ENCODE measurements at places on chromosomes 2 and 18. TPM values are rescaled to one million over a fixed set of nuclear protein-coding genes. Genes with fewer than 3 reads are reported as not detected.

Gene KCNF1
- total RNA-seq, result 7.7 TPM

Gene RBM44
- 1.3 TPM for total RNA-seq

Gene GDF7
- total RNA-seq, result not detected

Gene MPP4
- 0.25 TPM for total RNA-seq

Gene ZDBF2
- 47.5 TPM for total RNA-seq

- no peak for DNase-seq
These were observed 103.0 kb upstream of the AGAP1 start for GRCh38 chr2:235390816-235391194.

DNA sequence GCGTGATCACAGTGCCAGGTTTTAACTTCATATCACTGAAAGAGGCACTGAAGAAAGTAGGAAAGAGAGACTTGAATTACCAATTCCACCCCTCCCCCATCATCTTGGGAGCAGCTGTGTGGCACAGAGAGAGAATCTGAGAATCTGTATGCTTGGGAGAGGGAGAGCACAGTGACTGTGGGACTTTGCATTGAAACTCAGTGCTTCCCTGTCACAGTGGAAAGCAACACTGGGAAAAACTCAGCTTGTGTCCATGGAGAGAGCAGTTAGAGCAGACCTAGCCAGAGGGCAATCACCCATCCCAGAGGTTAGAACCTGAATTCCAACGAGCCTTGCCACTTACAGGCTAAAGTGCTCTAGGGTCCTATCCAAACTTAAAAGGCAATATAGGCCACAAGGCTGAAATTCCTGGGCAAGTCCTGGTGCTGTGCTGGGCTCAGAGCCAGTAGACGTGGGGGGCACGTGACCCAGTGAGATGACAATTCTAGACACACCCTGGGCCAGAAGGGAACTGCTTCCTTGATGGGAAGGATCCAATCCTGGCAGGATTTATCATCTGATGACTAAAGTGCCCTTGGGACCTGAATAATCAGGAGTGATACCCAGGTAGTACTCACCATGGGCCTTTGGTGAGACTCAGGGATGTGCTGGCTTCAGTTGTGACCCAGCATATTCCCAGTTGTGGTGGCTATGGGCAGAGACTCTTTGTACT lies 15.5 kb upstream of the ABCB11 start:
- no peak for DNase-seq

- DNase-seq, result no peak
These were observed 32.3 kb downstream of the TBR1 start for GRCh38 chr2:161448431-161448830.

- no peak for DNase-seq
These were observed 5.1 kb upstream of the PPP1CB start for GRCh38 chr2:28746429-28747111.

- no peak for DNase-seq
These were observed 209.6 kb downstream of the SLC8A1 start for GRCh38 chr2:40242315-40242714.

GRCh38 chr2:172244419-172245130 lies 141.9 kb upstream of the DLX2 start:
- no peak for DNase-seq

DNA sequence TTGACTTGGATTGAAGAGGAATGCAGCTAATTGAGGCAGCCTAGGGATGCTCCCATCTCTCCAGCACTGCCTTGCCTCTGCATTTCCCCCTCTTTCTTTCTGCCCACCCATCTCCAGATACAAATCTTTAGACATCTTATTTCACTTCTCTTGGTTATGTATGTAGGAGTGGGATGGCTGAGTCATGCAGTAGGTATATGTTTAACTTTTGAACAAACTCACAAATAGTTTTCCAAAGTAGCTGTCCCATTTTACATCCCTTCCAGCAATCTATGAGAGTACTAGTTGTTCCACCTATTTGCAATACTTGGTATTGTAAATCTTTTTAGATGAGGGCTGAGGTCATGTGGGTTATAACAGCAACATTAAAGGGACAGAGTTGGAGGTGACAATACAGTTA lies 329.9 kb downstream of the DYSF start:
- DNase-seq, result no peak

DNA sequence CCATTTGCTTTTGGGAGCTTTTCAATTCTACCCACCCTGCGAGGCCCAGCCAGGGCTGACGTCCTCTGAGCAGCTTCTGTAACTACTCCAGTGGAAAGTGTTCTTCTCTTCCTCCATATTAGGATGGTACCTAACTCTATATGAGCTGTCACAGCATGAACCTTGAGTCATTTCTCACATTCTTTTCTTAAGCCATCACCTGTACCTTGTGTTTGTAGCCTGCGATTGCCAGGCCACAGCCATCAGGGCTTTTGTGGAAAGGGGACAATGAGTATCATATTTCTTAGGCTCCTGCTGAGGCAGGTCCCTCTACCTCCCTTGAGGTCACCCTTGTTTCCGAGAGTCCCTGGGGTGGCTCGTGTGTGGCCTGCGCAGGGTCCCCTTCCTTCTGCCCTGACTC lies 144.5 kb upstream of the DLX2 start:
- DNase-seq, result no peak

GRCh38 chr2:218344755-218345417 lies 11.8 kb upstream of the CATIP start:
- no peak for DNase-seq

- DNase-seq, result no peak
These were observed 93.7 kb upstream of the WDR75 start for GRCh38 chr2:189347540-189347939.

GRCh38 chr18:78087338-78087737 lies 837.7 kb downstream of the GALR1 start:
- DNase-seq, result no peak

- DNase-seq, result no peak
These were observed 5.0 kb downstream of the C1D start for GRCh38 chr2:68057658-68058396.

Data from glutamatergic neuron (in vitro differentiated cells).